ENCODE measurements at places on chromosomes 1 and 21.

DNA sequence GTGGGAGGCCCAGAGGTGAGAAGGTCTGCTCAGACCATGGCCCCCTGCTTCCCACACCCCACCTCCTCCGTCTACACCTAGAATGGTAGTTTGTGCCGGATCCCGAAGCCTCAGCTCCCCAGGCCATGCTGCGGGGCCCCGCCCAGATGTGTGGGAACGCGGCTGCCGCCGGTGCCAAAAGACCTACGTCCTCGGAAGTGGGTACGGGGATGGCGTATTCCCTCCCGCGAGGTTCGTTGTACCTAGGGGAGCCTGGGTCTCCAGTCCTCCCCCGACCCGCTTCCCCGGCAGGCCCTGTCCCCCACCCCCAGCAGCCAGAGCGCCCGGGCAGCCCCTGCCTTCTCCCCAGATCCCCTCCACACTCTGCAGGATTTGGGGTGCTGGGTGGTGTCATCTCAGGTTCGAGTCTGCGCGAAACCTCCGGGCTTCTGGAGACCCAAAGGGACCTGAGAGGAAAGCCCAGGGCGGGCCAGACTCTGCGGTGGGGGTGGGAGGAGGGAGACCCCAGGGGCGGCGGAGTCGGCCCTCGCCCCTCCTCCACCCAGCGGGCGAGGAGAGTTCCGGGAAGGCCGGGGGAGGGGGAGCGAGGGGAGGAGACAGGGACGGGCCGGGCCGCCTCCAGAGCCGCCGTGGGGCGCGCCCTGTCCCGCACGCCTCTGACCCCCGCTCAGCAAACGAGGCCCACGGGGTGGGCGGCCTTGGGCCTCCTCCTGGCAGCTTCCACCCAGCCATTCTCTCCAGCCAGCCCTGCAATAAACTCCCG lies 6.2 kb upstream of the PRDM16 start:
- no peak for DNase-seq

DNA sequence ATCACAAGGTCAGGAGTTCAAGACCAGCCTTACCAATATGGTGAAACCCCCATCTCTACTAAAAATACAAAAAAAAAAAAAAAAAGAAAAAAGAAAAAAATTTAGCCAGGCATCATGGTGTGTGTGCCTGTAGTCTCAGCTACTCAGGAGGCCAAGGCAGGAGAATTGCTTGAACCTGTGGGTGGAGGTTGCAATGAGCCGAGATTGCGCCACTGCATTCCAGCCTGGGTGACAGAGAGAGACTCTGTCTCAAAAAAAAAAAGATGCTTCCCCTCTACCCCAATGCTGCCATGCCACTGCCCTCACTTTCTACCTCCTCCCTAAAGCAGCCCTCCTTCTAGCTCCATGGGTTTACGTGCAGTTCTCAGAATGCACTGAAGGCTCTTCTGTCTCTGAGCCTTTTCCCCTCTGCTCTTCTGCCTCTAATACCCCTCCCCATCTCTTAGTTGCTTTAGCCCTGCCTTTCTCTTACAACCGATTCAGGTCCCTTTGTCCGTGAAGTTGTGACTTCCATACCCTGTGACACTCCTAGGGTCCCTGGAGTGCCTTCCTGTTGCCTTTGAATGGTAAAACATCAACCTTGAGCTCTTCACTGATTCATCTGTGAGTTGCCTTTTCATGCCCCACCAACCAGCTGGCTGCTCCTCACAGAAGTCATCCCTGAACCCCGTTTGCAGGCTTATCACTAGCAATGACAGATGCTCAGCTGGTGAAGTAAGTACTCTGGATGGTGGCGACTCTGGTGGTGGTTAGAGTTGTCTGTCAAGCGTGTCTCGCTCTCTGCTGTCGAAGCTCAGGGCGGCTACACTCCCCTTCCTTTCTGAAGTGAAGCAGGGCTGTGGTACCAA lies 234.9 kb downstream of the RHOU start:
- no peak for DNase-seq

DNA sequence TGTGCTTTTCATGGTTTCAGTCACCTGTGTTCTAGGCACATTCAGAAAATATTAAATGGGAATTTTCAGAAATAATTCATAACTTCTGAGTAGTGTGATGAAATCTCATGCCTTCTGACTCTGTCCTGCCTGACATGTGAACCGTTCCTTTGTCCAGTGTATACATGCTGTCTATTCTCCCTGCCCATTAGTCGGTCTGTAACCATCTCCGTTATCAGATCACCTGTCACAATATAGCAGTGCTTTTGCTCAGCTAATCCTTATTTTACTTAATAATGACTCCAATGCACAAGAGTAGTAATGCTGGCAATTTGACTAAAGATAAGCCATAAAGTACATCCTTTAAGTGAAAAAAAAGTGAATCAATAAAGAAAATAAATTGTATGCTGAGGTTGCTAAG lies 597.5 kb downstream of the BRINP3 start:
- no peak for DNase-seq

DNA sequence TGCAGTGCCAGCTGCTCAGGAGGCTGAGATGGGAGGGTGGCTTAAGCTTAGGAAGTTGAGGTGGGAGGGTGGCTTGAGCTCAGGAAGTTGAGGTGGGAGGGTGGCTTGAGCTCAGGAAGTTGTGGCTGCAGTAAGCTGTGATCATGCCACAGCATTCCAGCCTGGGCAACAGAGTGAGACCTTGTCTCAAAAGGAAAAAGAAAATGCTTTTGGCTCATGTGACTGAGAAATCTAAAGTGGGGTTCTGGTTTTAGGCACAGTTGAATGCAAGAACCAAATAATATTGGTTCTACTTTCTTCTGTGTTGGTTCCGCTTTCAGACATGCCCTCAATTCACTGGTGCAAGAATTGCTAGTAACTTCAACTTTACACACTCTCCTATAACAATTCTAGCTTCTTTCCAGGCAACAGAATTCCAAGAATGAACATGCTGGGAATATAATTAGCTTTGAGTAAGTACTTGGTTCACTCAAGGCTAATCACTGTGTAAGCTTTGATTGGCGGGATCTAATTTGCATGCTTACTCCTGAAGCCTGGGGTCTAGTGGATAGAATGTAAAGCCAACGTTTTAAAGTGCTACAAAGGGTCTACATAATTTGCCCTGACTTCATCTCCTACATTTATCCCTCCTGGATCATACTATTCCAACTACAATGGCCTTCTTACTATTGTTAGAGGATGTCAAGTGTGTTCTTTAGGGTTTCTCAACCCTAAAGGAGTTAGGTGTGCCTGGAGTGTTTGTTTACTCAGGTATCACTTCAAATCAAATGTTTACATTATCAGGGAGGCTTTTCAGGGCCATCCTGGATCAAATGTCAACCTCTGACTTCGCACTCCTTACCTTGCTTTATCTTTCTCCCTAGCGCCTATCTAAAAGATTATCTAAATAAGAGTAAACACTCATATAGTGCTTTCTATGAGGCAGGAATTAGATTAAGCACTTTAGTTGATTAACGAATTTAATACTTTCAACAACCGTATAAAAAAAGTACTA lies 115.1 kb downstream of the SLC16A1 start:
- DNase-seq, result no peak

DNA sequence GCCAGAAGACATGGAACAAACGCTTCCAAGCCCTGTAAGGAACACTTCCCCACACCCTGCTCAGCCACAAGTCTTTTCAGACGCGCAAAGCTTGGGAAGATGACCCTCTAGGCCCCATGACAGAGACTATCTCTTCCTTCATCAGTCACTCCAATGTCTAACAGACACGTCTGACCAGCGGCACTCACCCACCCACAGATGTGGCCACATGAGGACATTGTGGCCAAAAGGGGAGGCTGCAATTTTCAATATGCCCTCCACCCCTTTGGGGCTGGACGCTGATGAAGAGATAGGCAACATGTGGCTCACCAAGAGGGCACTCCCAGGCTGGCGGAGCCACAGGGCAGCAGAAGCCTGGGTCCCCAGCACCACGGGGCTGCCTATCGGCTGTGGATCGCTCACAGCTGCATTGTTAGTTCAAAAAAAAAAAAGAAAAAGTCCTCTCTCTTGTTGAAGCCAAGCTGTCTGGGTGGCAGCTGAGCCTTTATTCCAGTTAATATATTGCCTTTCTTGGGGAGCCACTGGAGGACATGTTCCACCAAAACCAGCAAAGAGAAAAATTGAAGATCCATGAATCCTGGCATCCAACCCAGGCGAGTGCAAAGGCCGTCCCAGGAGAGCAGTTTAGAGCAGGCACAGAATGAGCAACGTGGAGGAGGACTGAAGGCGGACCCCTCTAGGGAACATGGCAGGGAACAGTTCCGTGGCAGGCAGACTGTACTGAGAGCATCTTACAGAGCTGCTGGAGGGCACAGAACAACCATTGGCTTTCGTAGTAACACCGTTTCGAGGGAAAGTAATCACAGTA lies 52.7 kb upstream of the GPR153 start:
- DNase-seq, result no peak

DNA sequence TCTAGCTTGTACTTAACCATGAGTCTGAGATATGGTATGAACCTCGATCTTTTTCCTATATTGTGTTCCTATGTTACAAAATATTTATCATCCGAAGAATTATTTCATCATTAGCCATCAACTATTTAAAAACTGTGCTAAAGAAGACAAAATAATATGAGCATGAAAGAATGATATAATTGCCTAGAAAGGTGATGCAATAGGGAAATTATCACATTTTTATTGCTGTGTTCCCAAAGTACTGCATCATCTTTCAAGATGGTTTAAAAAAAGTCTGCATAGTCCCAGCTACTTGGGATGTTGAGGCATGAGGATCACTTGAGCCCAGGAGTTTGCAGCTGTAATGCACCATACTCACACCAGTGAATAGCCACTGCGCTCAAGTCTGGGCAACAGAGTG lies 126.7 kb downstream of the APP start:
- DNase-seq, result no peak
